ENCODE measurements at places on chromosomes 16 and 17.

DNA sequence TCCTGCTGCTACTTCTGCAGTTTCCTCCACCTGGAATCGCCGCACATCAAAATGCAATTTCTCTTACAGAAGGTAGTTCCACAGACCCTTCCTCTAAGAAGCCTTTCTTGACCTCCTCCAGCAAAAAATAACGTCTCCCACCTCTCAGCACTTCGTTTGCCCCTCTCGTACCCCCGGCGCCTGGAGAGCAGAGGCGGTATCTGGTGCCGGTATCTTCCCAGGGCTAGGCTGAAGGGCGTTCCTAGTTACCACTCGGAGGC, 482 bp downstream of the DCTPP1 start:
- no peak for DNase-seq

- no peak for DNase-seq
These were observed 819 bp downstream of the SUPT4H1 start for GRCh38 chr17:58351182-58351581.

GRCh38 chr16:1721372-1721771, 15.4 kb downstream of the MAPK8IP3 start:
- no peak for DNase-seq

- no peak for DNase-seq
These were observed 22.1 kb upstream of the PHF12 start for GRCh38 chr17:28973425-28973824.

- DNase-seq, result no peak
These were observed 588.3 kb upstream of the ZFHX3 start for GRCh38 chr16:73636196-73636595.

DNA sequence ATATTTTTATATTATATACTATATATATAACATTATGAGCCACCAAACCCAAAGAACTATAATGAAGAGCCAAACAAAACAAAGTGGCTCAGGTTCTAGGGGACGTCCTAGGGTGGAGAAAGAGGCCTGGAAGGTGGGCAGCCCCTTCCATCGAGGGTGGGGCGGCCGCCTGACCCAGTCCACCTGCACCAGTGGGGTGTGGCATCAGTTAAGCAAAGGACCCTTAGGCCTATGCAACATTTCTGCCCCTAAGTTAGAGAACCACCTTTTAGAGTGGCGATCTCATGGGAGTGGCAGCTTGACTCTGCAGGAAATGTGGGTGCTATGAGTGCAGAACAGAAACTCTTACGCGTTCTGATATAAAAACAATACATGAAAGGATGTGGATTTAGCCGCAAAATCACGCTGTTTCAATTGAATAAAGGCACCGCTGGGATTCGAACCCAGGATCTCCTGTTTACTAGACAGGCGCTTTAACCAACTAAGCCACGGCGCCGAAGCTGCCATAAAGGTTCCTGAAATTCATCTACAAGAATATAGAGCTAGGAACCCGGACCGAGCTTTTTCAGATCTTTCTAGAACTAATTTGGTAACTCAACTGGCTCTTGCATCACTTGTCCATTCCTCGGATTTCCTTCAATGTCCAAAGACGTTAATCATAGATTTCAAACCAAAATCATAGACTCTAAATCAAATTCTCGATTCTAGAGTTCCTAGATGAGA, 15.6 kb upstream of the AURKB start:
- DNase-seq, result no peak

- DNase-seq, result no peak
These were observed 19.5 kb downstream of the NKD1 start for GRCh38 chr16:50567651-50568050.
